Activated T-cell treated with anti-CD3 and anti-CD28 coated beads for 24 hours (primary cell): ENCODE measurements at places on chromosomes 2 and 18.

DNA sequence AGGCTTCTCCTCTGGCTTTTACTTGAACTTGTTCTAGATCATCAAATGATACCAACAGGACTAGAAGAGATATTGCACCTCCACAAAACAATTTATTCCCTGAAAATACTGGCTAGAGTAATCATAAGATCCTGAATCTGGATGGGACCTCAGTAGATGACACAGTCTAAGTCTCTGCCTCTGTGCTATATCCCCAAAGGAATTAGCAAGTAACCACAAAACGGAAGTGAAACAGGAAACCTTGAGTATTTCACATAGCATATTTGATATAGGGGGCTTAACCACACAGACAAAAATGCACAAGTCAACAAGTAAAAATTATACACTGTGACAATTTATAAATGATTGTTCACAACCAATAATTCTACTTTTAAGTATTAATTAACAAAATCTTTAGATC is 456.9 kb upstream of the TNP1 start:
- no peak for DNase-seq

- DNase-seq: no peak
These were observed 78.6 kb downstream of the FAM228A start for GRCh38 chr2:24253303-24253919.

DNA sequence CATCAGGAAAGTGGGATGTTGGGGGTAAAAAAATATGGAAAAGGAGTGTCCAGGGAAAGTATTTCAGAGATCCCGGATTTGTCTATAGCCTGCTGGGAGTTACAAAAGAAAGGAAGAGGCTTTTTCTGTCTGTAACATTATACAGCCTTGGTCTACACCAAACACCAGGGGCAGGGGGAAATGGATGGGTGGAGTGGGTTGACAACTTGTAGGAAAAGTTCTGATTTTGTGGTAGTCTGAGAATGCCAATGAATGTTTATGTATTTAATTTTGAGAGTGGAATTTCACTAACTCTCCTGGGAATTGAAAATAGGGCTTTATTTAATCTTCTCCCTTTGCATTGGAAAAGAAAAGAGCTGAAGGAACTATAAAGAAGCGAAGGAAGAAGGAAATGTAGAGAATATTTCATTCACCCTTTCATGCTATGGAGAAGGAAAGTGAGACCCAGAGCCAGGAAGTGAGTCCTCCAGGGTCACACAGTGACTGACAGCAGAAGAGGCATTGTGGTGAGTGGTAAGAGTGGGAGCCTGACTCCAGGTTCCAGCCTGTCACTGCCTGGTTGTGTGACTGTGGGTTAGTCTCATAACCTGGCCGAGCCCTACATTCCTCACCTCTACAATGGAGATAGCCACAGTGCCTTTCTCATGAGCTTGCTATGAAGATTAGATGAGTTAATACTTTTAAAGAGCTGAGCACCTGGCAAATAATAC is 346.3 kb upstream of the TNP1 start:
- DNase-seq: no peak

GRCh38 chr2:117523267-117523666 is 291.2 kb upstream of the DDX18 start:
- no peak for DNase-seq
